ENCODE measurements at places on chromosomes 1 and 21. TPM values are rescaled to one million over a fixed set of nuclear protein-coding genes. Genes with fewer than 3 reads are reported as not detected.

Gene C1orf185
- not detected for total RNA-seq

Gene LMX1A
- not detected for total RNA-seq

Gene DEDD
- total RNA-seq, result 34.0 TPM

Gene LHX8
- 0.21 TPM for total RNA-seq

Gene EFHD2
- 103 TPM for total RNA-seq

Gene PLEKHN1
- 28.5 TPM for total RNA-seq

Gene TNFAIP8L2
- total RNA-seq, result 0.34 TPM

Gene TBX19
- 2.3 TPM for total RNA-seq

GRCh38 chr1:109149874-109150601, 36.1 kb downstream of the ELAPOR1 start:
- DNase-seq, result no peak

GRCh38 chr1:171769171-171769570, 12.3 kb upstream of the METTL13 start:
- no peak for DNase-seq

- peak; percentile 76 for DNase-seq
Observed at GRCh38 chr1:169115891-169116585, 9.5 kb downstream of the ATP1B1 start.

- no peak for DNase-seq
Observed at GRCh38 chr1:220432408-220432807, 95.5 kb upstream of the MARK1 start.

DNA sequence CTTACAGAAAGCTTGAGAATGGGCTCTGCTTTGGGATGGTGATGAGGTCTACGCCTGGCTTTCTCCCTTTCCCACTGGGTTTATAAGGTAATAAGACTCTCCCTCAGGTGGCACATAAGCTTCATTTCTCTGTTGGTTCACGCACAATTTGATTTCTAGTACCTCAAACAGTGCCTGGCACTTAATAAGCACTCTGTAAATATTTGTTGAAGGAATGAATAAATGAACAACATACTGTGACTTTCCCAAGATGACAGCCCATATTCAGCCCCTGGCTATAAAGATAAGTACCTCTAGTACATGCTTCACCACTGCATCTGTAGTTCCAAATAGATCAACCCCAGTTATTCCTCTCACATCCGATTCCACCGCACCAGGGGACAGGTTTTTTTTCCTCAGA, 17.8 kb downstream of the COPA start:
- DNase-seq, result no peak

DNA sequence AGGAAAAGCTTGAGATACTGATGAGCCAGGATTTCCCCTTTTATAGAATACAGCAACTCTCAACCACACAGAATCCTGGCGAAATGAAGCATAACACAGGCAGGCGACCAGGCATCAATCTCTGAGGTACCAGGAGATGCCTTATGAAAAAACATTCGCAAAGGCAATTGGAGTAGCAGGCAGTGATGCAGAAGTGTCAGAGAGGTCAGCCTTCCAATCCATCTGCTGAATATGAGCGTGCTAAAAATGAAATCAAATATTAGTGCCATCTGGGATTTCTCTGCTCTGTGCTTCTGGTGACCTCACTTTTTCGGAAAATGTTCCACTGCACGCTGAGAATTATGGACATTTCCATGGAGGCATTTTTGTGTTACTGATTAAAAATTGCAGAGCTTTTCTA, 258.8 kb downstream of the VAV3 start:
- DNase-seq, result no peak

GRCh38 chr1:220888417-220888986, 9.3 kb downstream of the HLX start:
- no peak for DNase-seq

DNA sequence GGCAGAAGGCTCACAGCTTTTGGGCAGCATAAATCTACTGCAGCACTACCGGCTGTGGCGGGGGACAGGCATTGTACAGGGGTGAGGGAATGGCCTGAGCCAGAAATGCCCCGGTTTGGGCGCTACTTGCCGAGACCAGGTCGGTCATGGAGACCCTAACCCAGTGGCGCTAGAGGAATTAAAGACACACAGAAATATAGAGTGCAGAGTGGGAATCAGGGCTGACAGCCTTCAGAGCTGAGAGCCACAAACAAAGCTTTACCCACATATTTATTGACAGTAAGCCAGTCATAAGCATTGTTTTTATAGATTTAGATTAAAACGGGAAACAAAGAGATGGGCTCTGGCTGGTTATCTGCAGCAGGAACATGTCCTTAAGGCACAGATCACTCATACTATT, 101.8 kb downstream of the POU2F1 start:
- DNase-seq, result no peak

- DNase-seq, result no peak
Observed at GRCh38 chr1:30981172-30981571, 72.6 kb upstream of the SDC3 start.

- no peak for DNase-seq
Observed at GRCh38 chr1:238621405-238621804, 730.7 kb upstream of the ZP4 start.

- DNase-seq, result no peak
Observed at GRCh38 chr1:214709241-214709640, 106.2 kb downstream of the CENPF start.

DNA sequence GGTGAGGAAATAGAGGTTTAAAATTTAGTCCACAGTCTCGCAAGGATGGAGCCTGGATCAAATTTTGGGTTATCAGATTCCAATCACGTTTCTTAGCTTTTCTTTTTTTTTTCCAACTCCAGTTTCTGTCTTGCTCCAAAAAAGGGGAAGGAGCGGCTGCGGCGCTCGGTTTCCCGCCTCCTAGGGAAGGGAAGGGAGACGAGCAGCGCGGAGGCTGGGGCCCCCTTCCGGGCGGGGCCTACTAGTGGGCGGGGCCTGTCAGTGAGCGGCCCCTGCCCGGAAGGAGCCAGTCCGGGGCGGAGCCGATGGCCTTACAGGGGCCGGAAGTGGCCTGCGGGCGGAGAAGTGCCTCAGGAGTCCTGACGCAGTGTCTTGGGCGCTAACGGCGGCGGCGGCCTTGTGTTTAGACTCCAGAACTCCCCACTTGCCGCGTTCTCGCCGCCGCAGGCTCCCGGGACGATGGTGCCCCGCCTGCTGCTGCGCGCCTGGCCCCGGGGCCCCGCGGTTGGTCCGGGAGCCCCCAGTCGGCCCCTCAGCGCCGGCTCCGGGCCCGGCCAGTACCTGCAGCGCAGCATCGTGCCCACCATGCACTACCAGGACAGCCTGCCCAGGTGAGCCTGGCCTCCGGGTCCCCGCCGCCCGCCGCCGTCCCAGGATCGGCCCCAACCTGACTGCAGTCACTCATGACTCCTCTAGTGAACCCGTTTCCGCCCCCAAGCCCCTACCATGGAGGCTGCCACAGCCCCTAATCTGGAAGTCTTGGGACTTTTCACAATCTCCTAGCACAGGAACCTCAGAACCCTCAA, at the start of gene CPT2:
CPT2 (plus strand) TSS at position 340 of the 806 bp plus-strand sequence; CDS start at position 460, 120 bp downstream.
- peak; percentile 94 for DNase-seq

- no peak for DNase-seq
Observed at GRCh38 chr1:6727535-6727934, 25.9 kb upstream of the DNAJC11 start.

DNA sequence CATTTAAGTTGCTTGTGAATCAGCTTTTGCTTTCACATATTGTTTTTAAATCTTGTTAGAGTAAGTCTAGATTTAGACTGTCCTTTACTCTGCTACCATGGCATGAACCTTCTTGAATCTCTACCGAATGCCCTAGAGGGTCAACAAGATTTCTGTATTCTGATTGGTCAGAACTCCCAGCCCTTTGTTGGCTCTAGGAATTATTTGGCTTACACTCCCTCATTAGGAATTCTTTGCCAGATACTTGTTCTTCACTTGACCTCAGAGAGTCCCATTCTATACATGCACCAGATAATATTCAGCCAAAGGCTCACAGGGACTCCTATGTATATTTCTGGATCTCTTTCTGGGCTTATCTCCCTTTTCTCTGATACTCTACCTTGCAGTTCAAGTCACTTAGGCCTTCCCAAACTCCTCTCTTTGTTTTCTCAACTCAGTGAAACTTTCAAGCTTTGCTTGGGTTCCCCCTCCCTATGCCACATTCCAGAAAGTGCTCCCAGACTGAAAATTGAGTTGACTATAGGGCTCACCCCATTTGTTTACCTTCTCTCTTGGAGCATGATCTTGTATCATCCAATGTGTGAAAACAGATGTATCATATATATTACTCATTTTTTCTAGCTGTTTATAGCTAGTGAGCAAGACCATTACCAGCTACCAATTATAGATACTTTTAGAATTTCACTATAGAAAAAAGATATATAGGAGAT, 405.0 kb downstream of the PLPP3 start:
- no peak for DNase-seq

GRCh38 chr1:209513226-209513625, 70.3 kb upstream of the CAMK1G start:
- DNase-seq, result no peak

- DNase-seq, result no peak
Observed at GRCh38 chr1:31771891-31772668, 7.9 kb upstream of the ADGRB2 start.

GRCh38 chr21:30964283-30964682, 74.0 kb downstream of the KRTAP19-8 start:
- no peak for DNase-seq

DNA sequence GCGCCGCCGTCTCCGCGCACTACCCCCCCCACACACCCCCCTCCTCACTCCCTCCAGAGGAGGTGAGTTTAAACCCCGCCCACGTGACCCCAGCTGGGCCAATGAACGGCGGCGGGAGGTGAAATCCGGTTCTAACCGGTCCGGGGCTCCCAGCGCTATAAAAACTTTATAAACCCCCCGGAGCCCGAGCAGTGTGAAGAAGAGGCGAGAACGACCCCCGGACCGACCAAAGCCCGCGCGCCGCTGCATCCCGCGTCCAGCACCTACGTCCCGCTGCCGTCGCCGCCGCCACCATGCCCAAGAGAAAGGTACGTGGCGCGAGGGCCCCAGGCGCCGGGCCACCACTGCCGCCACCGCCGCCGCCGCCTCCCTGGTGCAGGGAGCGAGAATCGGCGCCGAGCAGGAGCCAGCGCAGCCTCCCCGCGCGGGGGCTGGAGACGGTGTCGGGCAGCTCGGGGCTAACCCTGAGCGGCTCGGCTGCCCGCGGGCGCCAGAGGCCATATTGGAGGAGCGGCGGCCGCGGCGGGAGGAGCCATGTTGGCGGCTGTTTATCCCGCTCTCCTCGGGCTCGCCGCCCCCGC, at the start of gene HMGN2:
HMGN2 (plus strand) TSS at position 121 of the 581 bp plus-strand sequence; CDS start at position 294, 173 bp downstream.
- DNase-seq, result peak; percentile 96

DNA sequence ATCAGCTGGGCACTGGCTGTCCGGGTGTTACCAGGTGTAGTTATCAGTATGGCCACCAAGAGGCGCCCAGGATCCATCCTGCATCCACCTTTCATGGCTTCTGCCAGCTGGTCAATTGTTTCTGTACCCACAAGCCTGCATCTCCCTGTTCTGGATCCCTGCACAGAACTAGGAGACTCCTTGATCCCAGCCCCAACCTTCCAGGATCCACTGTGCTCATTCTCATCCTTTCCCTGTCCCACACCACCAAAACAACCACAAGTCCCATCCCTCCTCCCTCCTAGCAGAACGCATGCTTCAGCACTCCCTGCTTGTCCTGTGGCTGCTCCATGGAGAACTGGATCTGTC, 27.2 kb upstream of the FOXE3 start:
- DNase-seq, result peak; percentile 61

- no peak for DNase-seq
Observed at GRCh38 chr21:34983680-34984086, 65.4 kb downstream of the RUNX1 start.

- DNase-seq, result no peak
Observed at GRCh38 chr21:20943561-20943997, 54.6 kb upstream of the NCAM2 start.

DNA sequence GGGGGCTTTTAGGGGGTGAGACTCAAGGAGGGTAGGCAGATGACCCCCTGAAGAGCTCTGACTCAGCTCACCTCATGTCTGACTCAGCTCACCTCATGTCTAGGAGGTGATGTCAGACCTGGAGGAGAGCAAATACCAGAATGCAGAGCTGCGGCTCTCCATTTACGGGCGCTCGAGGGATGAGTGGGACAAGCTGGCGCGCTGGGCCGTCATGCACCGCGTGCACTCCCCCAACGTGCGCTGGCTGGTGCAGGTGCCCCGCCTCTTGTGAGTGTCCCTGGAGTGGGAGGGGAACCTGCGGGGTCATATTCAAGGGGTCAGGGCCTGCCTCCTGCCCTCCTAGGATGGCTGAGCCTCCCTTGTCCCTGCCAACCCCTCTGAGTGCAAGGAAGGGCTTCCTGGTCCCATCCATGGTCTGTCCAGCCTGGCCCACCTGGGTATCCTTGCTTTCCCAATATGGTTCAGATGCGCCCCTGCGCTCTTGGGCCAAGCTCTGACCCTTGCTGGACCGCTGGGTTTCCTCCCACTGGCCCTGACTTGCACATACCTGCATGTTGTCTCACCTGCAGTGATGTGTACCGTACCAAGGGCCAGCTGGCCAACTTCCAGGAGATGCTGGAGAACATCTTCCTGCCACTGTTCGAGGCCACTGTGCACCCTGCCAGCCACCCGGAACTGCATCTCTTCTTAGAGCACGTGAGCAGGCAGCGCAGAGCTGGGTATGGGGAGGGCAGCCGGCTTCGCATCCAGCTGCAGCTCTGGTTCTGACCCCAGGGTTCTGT, 9.1 kb downstream of the AMPD2 start:
- no peak for DNase-seq

- no peak for DNase-seq
Observed at GRCh38 chr1:44894591-44894990, 51.5 kb upstream of the PTCH2 start.

DNA sequence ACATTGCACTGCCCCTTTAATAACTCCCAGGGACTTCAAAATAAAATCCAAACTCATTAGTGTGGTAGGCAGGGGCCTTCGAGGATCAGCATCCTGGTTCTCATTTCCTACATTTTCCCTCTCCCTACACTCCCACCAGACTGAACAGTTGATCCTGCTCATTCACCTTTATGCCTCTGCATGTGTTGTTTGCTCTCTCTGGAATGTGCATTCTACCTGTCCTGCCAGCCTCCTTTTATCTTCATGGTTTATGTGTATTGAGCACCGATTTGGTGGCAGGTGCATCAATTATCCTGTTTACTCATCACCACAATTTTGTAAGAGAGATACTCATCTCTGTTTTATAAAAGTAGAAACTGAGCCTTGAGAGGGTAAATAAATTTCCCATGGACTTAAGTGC, 125.0 kb downstream of the ADSS2 start:
- no peak for DNase-seq

DNA sequence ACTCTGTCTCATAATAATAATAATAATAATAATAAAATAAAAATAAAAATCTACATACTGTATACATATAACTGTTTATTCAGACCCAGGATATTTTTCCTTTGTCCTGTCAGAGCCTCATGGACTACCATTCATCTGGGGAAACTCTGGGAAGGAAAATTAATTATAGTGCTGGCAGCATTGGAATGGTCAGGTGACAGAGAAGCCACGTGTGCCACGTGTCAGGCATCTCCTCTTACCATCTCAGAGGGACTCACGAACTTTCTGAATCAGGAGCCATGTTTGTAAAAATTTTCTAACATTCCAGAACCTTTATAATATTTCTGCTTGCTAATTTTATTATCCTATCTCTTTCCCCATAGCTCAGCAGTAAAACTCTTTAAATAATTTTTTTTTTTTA, 97.8 kb upstream of the HNRNPU start:
- DNase-seq, result no peak

- DNase-seq, result no peak
Observed at GRCh38 chr1:167328306-167328815, 107.7 kb downstream of the POU2F1 start.

All from ureter (tissue), 1 donor.